ENCODE measurements at places on chromosomes 1 and 21. TPM values are rescaled to one million over a fixed set of nuclear protein-coding genes. Genes with fewer than 3 reads are reported as not detected.
A peak's percentile ranks its signal among the peaks of the same experiment; 100 is the strongest.

GRCh38 chr1:191174298-191174697 is 696.6 kb upstream of the BRINP3 start:
- no peak for DNase-seq

DNA sequence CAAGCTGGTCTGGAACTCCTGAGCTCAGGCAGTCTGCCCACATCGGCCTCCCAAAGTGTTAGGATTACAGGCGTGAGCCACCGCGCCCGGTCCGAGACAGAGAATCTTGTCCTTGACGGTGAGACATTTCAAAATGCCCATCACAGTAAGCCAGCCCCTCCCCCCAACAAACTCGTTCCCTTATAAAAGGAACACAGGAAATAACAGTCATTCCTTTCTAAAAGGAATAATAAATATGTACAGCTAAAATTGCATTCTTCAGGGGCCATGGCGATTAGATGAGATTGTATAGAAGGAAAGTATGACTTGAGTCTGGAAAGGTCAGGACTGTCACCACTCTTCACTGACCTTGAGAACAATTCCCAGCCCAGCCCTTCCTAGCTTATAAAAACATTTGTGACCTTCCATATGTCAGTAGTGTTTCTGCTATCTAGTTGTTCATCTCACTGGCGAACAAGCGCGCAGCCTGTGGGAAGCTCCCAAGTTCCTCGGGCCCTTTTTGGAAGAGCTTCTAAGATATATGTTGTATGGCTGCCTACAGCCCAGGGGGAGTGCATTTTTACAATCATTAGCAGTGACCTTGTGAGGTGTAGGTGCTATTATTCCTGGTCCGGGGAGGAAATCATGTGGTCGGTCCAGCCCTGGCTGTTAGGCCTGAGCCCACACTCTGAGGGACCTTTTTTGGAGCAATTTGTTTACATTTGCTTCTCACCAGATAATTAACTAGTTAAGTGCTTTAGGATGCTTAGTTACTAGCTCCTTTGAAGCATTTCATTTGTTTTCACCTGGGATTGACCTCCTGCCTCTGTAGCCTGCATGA is 8.7 kb downstream of the SZRD1 start:
- DNase-seq, result peak; percentile 75

Gene BGLAP
- not detected for total RNA-seq

GRCh38 chr1:42777852-42778251 is 6.9 kb upstream of the TMEM269 start:
- DNase-seq, result peak; percentile 34

DNA sequence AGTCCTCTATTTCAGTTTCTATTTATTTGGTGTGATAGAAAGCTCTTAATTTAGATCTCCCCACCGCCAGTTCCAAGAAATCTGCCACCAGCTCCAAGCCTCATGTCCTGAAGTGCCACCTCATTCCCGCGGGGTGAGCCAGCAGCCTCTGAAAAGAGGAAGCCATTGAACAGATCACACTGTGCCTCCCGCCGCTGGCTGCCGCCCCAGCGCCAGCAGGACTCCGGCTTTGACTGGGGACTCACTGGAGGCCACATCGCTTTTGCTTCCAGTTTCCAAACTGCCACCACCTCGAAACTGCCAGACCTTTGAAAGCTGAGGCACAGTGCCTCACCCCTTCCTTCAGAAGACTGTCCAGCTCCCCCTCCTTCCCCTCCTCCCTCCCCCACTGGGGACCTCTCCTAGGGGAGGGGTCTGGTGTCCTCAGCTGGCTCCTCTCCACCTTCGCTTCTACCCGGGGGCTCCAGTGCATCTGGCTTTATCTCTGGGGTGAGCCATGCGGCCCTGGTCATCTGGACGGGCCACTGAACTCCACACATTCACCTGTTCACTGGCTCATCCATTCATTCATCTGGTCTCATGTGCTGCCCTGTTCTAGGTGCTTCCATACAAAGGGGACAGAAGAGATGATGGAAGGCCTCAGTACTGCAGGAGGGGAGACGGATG is 58.9 kb downstream of the VPS26C start:
- DNase-seq, result peak; percentile 53

GRCh38 chr1:89894210-89895201 is 73.7 kb downstream of the LRRC8D start:
- peak; percentile 83 for DNase-seq

- DNase-seq, result no peak
Observed at GRCh38 chr1:225780630-225781029, 3.0 kb downstream of the SRP9 start.

- DNase-seq, result peak; percentile 92
Observed at GRCh38 chr1:204295671-204296070, 64.1 kb downstream of the PLEKHA6 start.

Gene PRR9
- total RNA-seq, result not detected

Gene GPA33
- 0.12 TPM for total RNA-seq

Gene NR5A2
- total RNA-seq, result 0.10 TPM

Gene PCP4L1
- total RNA-seq, result not detected

DNA sequence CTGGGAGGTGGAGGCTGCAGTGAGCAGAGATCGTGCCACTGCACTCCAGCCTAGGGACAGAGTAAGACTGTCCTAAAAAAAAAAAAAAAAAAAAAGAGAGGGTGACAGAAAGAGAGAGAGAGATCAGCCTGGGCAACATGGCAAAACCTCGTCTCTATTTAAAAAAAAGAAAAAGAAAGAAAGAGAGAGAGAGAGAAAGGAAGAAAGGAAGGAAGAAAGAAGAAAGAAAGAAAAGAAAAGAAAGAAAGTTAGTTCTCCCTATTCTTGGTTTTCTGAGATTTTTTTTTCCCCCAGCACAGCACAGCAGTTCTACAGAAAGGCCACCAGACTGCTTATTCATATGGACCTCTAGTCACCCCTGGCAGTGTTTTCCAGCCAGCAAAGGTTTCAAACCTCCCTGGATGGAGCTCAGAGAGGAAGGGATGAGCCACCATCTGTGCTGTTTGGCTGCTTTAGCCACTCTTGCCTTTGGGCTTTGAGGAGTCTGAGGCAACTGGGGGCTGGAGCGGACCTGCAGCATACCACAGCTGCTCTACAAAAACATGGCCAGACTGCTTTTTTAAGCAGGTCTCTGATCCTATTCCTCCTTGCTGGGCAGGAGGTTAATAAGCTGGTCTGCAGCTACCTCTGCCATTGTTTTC is 10.6 kb downstream of the S100A6 start:
- no peak for DNase-seq

Gene APCS
- not detected for total RNA-seq
